ENCODE measurements at places on chromosomes 11 and 22.

GRCh38 chr22:45496451-45496941 lies 6.2 kb upstream of the FBLN1 start:
- no peak for DNase-seq

DNA sequence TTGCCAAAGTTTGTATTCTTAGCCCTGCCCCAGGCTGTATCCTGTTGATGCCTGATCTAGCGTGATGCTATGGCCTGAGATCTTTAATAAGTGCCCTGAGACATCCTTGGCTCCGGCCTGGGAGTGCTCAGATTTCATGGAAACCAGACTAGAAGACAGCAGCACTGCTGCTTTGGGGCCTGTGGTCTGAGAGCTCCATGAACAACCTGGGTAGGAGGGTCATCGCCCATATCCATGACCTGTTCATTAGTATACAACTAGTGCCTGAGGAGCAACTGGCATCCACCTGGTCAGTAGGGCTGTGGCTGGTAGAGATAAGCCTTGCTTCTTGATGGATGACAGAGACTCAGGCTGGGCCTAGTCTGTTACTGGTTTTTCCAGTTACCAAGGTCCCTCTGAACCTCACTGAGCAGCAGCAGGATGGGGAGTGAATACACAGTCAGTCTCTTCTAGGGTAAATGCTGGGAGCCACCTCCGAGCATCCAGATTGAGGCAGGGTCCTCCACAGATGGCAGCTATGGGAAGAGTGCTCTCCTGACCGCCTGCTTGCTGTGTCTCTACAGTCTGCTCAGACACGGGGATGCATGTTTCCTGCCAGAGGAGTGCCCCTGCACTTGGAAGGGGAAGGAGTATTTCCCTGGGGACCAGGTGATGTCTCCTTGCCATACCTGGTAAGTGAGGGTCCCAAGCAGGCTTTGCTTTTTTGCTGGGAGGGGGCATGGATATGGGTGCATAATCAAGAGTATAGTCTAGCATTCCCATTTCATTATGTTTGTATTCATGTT lies 39.0 kb downstream of the OTOG start:
- DNase-seq, result no peak

- DNase-seq, result no peak
Observed at GRCh38 chr11:20177136-20177535, 16.9 kb upstream of the DBX1 start.

- DNase-seq, result no peak
Observed at GRCh38 chr11:6864438-6864837, 1.6 kb downstream of the OR10A2 start.

GRCh38 chr22:35328472-35328885 lies 28.8 kb downstream of the TOM1 start:
- no peak for DNase-seq

DNA sequence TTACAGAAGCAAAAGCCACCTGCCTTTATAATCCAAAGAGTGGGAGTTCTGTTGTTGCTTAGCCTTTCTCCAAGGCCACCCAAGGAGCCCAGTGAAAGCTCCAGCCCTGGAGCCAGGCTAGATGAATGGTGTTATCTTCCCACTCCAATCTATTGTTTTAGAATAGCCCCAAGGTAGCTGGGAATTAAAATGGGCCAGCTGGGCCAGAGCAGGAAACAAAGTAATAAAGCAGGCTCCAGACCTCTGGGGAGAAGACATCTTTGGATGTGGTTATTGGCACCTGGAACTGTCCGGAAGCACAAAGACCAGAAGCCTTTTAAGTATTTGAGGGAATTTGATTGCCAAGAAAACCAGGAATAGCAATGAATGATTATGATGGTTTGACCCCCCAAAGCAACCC lies 8.8 kb downstream of the C11orf96 start:
- DNase-seq, result no peak

DNA sequence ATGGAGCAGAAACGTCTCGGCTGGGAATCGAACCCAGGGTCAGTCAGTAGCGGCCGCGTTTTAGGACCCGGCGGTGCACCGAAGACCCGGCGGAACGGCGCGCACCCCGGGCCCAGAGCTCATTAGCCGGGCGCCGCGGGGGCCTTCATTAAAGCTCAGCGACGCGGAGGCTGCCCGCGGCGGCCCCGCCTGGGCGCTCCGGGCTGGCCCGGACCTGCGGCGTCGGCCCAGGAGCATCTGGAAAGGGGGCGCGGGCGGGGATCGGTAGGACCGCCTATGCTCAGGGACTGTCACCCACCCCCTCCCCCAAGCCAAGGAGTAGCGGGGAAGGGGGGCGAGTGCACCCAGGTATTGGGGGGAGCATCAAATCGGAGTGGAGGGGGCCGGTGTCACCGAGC lies 52.2 kb downstream of the CYTH4 start:
- no peak for DNase-seq

Measured in esophagus squamous epithelium (tissue), 5 donors.